ENCODE measurements at places on chromosomes 1 and 21. TPM values are rescaled to one million over a fixed set of nuclear protein-coding genes. Genes with fewer than 3 reads are reported as not detected.

DNA sequence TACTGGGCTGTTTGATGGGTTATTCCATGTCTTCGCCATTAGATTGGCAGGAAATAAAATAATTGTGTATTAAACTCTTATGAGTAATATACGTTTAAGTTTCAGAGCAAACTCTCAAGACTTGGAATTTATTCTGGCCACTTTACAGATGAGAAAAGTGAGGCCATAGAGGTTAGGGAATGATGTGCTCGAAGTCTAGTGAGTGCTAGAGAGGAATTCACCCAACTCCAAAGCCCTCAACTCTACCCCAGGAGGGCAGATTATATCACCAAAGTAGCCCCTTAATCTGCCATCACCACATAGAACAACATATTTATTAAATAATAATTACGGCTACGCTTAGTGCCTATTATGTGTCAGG is 440 bp upstream of the MUL1 start:
- no peak for DNase-seq

- peak; percentile 15 for DNase-seq
These were observed 136.0 kb upstream of the NGF start for GRCh38 chr1:115473986-115474565.

DNA sequence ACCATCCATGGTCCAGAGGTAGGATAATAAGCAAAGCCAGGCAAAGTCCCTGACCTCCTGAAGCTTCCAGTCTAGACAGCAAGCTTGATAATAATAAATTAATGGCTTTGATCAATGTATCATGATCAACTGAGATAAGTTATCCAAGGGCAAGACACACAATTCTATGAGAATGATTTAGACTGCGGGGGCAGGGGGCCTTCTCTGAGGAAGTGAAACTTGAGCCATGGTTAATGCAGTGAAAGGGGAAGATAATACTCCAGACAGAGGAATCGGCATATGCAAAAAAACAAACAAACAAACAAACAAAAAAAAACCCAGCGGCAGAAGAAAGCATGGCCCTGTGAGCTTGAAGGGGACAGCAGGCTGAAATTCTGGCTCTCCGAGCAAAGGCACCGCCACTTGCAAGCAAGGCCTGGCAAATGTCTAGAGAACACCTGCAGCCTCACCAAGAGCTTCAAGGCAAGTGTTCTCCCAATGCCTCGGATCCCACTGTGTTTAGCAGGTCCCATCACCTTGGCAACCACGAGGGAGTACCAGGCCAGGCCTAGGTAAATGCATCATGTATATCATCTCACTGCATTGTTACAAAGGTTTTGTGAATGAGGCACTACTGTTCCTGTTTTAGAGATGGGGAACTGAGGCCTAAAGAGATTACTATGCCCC is 24.9 kb downstream of the CSMD2 start:
- DNase-seq = peak; percentile 35

DNA sequence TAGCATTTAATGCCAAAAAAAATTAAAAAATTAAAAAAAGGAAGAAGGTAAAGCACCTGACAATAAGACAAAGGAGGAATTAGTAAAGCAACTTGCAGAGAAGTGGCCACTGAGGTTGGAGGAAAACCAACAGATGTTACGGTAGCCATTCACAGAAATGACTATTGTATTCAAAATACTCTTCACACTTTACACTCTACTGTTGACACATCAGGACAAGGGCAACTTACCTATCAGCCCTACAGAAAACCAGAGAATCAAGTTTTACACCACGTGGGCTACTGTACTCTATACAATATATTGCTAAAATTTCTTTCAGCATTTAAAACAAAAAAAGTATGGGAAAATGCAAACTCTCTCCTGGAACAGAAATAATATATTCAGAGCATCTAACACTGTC is 70.0 kb downstream of the EIF4G3 start:
- DNase-seq = no peak

GRCh38 chr1:234500269-234500668 is 21.3 kb upstream of the TARBP1 start:
- peak; percentile 76 for DNase-seq

The C1orf226 gene
- total RNA-seq = 0.85 TPM

DNA sequence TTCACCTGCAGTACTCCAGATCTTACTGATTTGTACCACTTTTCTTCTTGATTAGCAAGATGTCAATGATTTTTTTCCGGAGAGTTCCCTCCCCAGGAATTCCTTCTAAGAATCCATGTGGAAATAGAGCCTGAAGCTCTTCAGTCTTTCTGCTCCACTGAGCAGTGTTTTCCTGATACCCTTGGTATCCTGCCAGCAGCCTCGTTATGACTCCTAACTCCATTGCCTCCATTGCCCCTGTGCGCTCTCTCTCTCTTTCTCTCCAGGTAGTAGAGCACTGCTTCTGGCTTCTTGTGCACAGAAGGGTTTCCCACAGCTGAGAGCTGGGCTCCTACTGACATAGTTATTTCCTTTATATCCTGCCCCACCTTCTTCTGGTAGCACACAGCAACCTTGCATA is 12.2 kb downstream of the UBE2U start:
- DNase-seq = no peak

GRCh38 chr1:153752072-153752471 is 23.1 kb upstream of the SLC27A3 start:
- no peak for DNase-seq

- DNase-seq = no peak
These were observed 45.8 kb downstream of the DNAJC6 start for GRCh38 chr1:65355031-65355712.

All from ascending aorta (tissue), 2 donors.